ENCODE measurements at places on chromosomes 3 and 15.

- DNase-seq, result no peak
Measured at GRCh38 chr3:13852638-13853009, 27.2 kb downstream of the WNT7A start.

DNA sequence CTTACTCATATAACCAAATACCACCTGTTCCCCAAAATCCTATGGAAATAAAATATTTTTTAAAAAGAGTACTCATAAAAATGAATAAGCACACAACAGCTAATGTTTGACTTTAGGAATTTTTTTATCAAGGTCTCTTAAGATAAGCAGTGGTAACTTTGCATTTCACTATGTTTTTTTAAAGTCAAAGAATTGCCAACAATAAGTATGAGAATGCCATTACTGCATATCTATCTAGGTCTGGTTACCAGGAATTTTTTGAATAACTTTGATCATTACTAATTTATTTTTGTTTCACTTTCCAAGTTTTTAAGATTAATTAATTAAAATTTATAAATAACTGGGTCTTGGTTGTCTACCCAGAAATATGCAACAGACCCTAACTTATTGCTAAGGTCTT lies 41.5 kb downstream of the PLSCR4 start:
- no peak for DNase-seq

- no peak for DNase-seq
Measured at GRCh38 chr3:190001426-190001825, 119.3 kb downstream of the P3H2 start.

DNA sequence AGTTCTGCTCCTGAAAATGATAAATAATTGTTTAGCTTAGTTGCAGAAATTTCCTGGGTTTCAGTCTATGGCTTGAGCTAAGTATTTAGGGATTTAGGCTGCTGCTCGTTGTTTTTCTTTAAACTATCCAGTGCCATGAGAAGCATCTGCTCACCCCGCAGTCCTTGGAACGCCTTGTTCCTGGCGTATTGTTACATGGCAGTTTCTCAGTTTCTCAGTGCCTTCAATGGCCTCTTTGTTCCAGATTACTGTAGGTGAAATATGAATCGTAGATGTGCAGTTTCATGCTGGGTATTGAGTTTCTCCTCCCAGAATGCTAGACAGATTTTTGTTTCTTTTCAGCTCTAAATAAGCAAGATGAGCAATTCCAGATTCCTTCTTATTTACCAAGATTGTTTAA lies 269.5 kb upstream of the GBE1 start:
- no peak for DNase-seq

DNA sequence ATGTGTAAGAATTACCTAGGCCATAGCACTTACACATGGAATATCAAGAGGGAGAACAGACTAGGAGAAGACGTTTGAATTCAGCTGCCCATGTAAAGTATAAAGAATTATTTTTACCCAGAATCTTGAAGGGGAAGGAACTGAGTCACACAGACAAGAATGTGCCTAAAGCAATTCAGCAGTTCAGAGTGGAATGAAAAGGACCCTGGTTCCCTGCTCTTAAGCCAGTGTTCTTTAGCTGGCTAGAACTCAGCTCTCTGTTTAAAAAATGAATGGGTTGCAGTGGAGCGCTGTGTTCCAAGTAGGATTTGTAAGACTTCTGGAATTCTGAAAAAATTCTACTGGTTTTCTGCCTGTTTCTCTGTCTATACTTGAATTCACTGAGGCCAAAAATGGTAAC lies 440.2 kb downstream of the LPP start:
- no peak for DNase-seq

DNA sequence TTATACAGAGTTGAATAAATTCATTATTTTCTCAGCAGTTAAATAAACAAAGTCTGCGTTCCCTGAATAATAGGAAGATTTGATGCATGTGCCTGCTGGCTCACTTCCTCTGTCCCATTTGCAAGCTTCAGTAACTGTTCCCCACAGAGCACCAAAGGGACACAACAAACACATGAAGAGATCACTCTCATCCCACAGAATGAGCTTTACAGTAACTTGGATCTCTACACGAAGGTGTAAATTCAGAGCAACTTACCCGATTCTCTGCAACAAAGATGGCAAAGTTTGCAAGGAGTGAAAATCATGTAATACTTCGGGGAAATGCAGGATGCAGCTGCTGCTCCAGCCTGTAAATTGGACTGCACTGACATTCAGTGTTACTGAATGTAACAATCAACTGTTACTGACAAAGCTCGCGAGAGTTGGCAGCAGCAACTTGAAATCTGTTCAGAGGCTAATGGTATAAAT lies at the start of gene BCHE:
BCHE (minus strand) TSS at position 366 of the 468 bp plus-strand sequence. CDS start 6,390 bp downstream, outside the sequence.
- no peak for DNase-seq

- DNase-seq, result no peak
Measured at GRCh38 chr15:88574077-88574476, 27.6 kb upstream of the DET1 start.

GRCh38 chr3:161117646-161118045 lies 12.5 kb upstream of the B3GALNT1 start:
- DNase-seq, result no peak

- DNase-seq, result no peak
Measured at GRCh38 chr15:86756688-86757087, 677.0 kb downstream of the AGBL1 start.
